ENCODE measurements at places on chromosomes 3 and 15.

- no peak for DNase-seq
Observed at GRCh38 chr15:50189633-50190032, 7.6 kb downstream of the SLC27A2 start.

DNA sequence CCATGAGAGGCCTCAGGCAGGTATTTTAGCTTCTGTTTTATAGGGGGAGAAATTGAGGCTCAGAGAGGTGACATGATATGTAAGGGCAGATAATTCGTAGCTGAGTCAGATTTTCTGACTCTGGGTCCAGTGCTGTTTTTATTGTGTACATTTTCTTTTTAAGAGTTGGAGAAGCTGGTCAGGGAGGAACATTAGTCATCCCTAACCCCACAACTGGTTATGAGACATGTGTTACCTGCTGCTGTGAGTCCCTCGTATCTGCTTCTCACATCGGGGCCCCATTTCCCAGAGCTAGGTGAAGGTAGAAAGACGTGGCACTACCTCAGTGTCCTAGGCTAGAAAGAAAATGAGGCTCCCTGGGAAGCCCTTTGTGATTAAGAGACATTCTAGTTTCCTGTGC is 28.6 kb downstream of the GALNT15 start:
- DNase-seq, result no peak

GRCh38 chr3:191889756-191890155 is 428.8 kb downstream of the PYDC2 start:
- DNase-seq, result no peak

DNA sequence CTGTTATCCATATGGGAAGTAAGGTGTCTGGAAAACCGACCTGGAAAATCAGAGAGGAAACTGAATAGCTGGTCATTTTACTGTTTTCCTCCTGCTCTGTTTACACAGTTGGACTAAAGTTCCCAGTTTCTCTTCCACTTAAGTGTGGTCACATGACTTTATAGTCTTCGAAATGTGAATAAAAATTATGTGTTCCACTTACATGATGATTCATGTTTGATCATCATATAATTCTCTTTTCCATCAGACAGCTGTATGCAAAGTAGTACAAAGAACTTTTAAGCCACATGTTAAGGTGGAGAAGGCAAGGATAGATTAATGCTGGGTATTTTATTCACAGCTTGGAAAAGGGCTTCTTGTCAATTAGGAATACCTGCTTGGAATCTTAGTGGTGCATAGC is 525.5 kb upstream of the BCHE start:
- no peak for DNase-seq

DNA sequence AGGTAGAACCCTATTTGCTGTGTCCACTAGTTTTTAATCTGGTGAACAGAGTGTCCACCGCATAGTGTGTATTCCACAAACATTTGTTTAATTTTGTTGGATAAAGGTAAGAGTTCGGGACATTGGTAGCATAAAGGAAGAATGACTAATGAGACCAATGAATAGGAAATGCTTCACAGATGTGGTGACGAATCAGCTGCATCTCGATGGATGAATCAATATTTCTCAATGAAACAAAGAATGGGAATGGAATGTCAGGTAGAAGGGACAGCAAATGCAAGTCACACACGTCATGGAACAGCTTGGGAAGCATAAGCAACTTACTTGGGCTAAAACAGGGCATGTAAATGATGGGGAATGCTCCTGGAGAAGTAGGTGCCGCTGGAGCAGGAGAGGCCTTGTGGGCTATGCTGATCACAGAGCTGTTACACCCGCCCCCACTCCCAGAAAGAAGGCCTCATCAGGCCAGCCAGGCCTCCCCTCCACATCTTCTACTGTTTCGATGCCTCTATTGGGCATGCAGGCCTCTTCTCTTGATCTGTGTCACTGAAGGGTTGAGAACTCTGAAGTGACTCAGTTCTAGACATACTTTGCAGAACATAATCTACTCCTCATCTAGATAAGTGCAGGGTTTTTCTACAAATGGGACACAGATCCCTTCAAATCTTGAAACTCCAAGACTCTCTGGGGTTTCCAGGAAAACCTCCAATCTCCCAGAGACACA is 120.0 kb upstream of the GADL1 start:
- no peak for DNase-seq

DNA sequence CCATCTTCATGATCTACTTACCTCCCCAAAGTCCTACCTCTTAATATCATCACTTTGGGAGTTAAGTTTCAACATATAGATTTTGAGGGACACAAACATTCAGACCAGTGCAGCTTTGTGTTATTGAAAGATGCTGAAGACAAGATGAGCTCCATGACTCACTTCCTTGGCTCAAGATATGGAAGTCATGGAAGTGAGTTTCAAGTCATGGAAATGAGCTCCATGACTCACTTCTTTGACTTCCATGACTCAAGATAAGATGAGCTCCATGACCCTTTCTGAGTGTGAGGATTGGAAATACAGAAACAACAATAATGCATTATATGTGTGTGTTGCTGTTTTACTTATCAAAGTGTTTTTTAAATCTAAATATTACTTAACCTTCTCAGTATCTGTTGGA is 170.2 kb upstream of the TPRG1 start:
- DNase-seq, result no peak

- DNase-seq, result no peak
Observed at GRCh38 chr15:27866505-27867165, 232.5 kb downstream of the OCA2 start.

DNA sequence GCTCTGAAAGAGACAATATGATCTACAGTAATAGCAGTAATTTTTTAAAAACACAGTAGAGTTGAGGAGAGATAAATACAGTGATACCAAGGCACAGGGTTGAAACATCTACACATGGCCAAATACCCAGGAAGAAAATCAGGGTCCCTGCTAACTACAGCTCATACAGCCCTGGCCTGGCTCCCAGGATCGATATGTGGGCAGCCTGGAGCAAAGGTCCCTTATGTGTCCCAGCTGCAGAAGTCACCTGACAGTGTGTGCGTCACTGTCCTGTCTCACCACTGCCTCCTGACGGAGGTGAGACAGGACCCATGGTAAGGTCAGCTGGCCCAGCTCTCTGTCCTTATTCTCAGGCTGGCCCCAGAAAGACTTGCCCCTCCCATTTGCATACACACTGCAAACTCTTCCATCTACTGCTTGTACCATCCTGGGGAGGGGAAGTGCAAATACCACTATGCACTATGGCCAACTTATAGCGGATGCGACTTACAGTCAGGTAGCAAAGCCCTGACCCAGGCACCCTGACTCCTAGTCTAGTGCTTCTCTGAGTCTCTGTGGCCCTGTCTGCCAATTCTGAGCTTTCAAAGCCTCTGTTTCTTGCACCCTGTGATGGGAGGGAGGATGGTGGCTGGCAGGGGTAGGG is 22.0 kb upstream of the BCL2L10 start:
- DNase-seq, result no peak

- DNase-seq, result peak; percentile 65
Observed at GRCh38 chr3:156448300-156448699, 106.6 kb downstream of the SSR3 start.

DNA sequence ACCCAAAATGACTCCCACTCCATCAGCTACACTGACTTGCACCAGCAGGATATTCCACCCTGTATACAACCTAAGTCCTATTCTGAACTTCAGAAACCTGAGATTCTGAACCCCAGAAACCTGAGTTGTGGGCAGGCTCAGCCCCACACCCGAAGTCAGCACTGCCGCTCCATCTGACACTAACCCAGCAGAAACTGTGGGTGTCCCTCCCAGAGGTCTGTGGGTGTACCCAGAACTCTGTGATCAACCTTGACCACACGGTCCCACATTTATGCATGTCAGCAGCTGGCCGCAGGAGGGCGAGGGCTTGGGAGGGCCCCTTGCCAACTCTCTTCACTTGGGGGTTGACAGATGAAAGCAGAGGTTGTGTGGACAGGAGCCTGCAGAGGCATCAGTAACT is 9.3 kb downstream of the OXTR start:
- no peak for DNase-seq

- no peak for DNase-seq
Observed at GRCh38 chr3:127960421-127960965, 45.5 kb downstream of the KBTBD12 start.

- no peak for DNase-seq
Observed at GRCh38 chr3:89974903-89975519, 867.6 kb downstream of the EPHA3 start.

- no peak for DNase-seq
Observed at GRCh38 chr15:77019521-77020331, 24.8 kb downstream of the PSTPIP1 start.

- DNase-seq, result peak; percentile 53
Observed at GRCh38 chr3:108489776-108490175, 20.6 kb downstream of the MYH15 start.

- no peak for DNase-seq
Observed at GRCh38 chr3:188207941-188208515, 54.1 kb downstream of the LPP start.
